ENCODE measurements at places on chromosomes 2 and 18.

GRCh38 chr2:112627060-112628040 is 18.4 kb upstream of the SLC20A1 start:
- peak; percentile 24 for DNase-seq

- DNase-seq: no peak
Measured at GRCh38 chr2:152815634-152816257, 97.3 kb downstream of the ARL6IP6 start.

DNA sequence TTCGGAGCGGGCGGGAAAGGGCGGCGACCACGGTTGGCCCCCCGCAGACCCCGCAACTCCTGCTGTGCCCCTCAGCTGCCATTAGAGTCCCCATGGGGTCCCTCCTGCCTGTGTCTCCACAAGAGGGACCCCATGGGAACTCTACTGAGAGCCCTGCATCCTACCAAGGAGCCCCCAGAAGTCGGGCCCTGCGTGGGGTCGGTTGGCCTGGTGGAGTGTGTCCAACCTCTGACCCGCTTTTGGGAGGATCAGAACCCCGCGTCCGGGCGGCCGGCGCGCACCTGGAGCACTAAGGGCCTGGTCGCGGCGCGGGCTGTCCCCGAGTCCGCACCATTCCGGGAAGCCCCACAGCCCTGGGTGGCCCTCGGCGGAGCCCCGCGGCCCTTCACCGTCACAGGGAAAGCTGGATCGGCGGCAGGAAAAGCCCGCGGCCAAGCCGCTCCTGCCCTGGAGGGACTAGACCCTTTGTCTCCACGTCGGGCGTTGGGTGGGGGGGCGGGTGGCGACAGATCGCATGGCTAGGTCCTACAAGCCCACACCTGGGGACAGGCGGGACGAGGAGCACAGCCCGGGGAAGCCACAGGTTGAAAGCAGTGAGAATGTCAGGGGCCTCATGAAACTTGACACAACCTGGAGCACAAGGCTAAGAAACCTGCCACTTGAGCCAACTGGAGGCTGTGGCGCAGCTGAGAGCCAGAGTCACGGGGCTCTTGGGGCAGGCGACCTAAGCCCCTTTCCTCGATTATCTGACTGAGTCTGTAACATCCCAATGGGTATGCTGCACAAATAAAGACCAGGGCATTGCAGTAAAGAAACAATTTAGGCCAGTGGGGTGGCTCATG is 11.2 kb upstream of the CXXC1 start:
- no peak for DNase-seq

DNA sequence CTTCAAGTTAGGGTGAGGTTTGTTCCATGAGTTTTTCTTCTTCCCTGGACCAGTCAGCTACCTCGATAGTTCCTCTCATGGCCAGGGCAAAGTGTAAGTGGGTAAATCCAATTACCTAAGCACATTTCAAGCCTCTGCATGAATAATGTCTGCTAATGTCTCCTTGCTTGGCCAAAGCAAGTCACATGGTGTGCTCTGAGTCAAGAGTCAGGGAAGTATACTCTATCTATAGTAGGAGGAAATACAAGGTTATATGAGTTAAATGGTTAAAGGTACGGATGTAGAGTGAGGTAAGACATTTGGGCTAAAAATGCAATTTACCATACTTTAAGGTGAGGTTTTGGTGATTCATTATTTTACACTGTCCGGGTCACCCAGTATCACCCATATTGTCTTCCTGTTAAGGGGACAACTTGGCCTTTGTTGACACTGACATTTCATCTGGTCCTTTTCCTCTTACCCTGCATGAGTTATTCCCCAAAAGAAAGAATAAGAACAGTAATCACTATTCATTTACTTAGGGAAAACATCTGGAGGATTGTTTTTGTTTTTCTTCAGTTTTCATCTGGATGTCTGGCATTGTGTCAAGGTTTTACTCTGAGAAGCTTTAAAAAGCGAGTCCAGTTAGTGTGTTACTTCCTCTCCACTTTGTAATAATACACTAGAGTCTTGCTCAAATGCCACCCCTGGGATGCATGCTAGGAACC is 405.5 kb downstream of the RND3 start:
- DNase-seq: no peak

GRCh38 chr2:20446255-20446916 is 488 bp upstream of the RHOB start:
- DNase-seq: no peak

- no peak for DNase-seq
Measured at GRCh38 chr18:22489704-22490103, 72.0 kb upstream of the CTAGE1 start.

DNA sequence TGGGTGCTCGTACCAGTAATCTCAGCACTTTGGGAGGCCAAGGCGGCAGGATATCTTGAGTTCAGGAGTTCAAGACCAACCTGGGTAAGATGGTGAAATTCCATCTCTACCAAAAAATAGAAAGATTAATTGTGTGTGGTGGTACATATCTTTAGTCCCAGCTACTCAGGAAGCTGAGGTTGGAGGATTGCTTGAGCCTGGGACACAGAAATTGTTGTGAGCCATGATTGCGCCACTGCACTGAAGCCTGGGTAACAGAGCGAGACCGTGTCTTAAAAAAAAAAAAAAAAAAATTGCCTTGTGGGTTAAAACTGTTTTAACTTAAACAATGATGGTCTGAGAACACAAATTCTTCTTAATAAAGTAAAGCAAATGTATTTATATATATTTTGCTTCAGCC is 49.6 kb downstream of the ATP9B start:
- DNase-seq: no peak

DNA sequence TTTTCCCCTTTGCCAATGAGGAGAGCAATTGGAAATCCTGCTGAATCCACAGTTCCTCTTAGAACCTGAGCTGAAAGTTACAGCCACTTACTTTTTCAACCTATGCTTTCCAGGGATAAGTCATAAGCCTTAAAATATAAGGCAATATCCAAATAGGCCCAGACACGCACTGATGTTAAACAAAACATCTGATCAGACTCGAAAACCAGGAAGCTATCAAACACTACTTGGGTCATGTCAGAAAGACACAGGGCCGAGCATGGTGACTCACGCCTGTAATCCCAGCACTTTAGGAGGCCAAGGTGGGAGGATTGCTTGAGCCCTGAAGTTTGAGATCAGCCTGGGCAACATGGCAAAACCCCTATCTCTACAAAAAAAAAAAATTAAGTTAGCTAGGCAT is 192.1 kb downstream of the SP3 start:
- no peak for DNase-seq

DNA sequence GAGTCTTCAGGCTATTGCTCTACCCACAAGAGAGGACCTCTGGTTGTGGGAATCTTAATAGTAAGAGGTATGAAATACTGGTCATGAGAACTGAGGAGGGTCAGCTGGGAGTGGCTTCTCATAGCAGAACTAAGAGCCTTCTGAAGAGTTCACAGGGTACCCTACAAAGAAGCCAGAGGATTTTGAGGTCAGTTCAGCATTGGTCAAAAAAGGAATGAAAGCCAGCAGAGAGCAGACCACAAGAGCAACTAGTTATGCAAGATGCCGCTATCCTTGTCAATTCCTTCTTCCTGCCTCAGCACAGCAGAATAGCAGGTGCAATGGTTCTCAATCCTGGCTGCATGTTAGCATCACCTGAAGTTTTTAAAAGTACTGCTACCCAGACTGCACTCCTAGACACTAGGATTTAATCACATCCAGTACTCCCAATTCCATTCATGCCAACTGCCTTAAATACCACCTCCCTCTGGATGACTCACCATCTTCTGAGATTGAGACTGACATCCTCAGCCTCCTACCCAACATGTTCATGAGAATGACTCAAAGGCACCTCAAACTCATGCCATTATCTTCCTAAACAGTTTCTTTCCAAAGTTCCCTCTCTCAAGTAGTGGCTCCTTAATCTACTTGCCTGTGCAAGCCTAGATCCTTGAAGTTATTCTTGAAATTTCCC is 81.0 kb upstream of the RBMS1 start:
- no peak for DNase-seq

DNA sequence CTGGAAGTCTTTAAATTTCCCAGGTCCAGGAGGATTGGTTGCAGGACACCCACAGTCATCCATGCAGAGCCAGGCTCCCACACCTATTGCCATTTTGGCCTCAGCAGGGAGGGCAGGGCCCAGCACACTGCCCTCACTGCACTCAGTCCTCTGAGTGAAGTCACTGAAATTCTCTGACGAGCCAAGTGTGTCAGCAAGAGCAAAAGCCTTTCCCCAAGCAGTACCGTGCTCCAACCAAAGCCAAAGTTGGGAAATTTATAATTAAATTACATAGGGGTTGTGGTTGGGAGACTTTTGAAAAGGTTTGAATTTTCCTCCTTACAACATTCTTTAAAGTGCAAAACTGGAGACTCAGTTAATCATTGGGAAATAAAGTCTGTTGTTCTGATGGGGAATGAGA is 98.5 kb upstream of the CD226 start:
- no peak for DNase-seq

DNA sequence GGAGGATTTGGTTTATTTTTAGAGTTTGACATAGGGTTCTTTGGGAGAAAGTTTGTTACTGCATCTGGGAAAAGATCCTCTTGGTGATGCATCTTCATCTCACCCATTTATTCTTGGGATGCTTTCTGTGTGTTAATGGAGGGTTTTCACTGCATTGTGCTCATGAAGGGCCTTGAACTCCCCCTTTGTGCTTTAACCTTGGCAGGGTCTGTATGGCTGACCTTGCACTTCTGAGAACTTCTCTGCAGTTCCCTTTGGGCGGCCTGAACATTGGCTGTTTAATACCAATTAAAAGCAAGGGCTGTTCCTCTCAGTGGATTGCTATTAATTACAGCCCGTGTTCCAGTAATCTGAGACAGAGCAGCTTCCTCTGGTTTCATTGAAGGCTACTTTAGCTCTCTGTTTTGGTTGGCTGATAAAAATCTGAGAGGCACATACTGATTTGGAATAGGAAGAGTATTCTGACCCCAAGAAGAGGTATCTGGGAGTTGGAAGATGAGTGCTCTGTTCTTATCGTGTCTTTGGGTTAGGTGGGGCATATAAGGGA is 37.5 kb downstream of the FMNL2 start:
- no peak for DNase-seq

GRCh38 chr18:61286867-61287266 is 46.4 kb upstream of the CDH20 start:
- DNase-seq: no peak

- DNase-seq: no peak
Measured at GRCh38 chr18:58726671-58727070, 55.4 kb downstream of the MALT1 start.

DNA sequence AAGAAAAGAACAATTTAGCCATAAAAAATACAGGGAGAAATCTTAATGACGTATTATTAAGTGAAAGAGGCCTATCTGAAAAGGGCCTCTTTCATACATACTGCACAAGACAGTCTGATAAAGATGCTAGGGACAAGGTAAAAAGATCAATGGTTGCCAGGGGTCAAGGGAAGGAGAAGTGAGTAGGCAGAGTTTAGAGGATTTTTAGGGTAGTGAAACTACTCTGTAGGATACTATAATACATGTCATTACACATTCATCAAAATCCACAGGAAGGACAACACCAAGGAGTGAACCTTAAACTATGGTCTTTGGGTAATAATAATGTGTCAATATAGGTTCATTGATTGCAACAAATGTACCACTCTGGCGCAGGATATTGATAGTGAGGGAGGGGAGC is 289.3 kb downstream of the FSIP2 start:
- no peak for DNase-seq

GRCh38 chr18:12053289-12053688 is 40.4 kb upstream of the ANKRD62 start:
- DNase-seq: no peak

Data from anterior cingulate cortex (tissue), 58 donors.